Ammon's horn (tissue), 1 donor: ENCODE measurements at places on chromosomes 7 and 10.

DNA sequence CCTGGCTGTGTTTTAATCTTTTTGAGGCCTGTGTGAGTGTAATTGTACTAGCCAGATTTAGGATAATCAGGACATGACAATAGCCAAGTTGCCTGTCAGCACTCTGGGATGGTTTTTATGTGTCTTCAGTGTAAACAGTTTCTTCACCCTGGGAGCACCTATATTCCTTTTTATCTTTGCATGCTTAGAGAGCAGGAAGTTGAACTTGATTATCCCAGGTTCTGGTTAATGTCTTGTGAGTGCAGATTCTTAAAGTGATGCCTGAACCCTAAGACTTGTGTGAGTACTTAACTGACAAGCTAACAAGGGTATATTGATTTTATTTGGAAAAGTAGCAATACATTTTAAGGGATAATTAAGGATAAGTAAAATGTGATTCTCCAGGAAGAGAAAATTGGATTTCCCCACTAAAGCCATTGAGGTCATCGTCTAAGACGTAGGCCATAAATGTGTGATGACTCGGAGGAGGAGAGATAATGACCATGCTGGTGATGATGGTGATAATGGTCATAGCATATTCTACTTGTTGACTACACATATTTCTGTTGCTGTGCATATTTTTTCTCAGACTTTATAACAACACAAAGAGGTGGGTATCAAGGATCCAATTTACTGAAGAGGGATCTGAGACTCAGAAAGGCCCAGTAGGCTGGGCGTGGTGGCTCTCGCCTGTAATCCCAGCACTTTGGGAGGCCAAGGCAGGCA lies 234.7 kb downstream of the CAMK1D start:
- DNase-seq: no peak

DNA sequence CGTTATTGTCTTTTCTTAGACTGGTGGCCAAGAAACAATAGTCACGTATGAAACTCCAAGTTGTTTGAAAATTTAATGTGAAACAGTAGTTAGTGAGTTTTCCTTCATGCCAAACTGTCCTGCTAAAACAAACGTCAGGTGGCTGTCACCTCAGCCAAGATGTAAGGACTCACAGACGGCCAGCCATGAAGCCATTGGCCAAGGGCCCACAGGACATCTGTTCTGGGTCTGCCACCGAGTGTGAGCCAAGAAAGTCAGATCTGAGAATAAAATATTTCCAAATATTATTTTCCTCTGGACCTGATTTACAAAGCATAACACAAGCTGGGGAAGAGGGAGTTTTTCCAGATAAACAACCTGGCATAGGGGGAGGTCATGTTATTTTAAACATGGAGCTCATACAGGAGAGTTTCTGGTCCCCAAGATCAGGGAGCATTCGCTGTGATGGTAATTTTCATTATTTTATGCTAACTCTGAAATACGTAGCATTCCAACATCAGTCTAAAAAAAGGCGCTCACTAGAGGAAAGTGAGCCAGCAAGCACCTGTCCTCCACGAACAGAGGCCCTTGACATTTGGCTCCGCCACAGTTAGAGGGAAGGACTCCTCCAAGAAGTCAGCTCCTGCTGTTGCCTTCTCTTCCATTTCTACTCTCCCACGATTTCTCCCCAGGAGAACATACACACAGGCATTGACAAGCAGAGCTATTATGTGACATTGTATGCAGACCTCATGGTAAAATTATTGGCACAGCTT lies 38.9 kb upstream of the LANCL2 start:
- DNase-seq: no peak

- no peak for DNase-seq
Measured at GRCh38 chr10:70493660-70494234, 15.2 kb downstream of the PALD1 start.

GRCh38 chr7:107874605-107875446 lies 16.2 kb upstream of the DLD start:
- DNase-seq: peak; percentile 77

DNA sequence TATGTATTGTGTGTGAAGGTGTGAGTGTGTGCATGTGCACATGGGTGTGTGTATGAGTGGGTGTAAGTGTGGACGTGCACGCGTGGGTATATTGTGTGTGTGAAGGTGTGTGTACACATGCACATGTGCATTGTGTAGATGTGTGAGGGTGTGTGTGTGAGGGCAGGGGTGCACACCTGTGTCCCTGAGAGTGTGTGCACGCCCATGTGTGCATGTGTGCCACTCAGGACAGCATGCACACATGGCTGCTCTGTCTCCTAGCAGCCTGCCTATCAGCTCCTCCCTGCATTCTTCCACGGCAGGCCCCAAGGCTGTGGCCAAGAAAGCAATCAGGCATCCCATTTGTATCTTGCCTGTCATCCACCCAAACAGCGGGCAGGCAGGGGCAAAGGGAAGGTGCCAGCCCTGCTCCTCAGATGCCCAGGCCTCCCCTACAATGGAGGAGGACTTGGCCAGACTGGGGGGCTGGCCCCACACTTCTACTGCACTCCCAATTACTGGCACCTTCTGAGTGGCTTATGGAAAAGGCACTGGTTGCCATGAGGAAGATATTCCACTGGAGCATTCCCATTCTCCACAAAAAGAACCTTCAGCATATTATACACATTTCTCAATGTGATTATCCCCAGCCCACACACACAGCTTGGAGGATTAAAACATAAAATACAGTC lies 380.4 kb upstream of the ZMIZ1 start:
- DNase-seq: peak; percentile 21

- no peak for DNase-seq
Measured at GRCh38 chr10:89553064-89553734, 17.8 kb upstream of the SLC16A12 start.

GRCh38 chr10:79094412-79095175 lies 25.8 kb downstream of the ZMIZ1 start:
- DNase-seq: no peak

GRCh38 chr10:130956251-130956650 lies 355.3 kb downstream of the TCERG1L start:
- DNase-seq: no peak
